ENCODE measurements at places on chromosomes 7 and 10.

GRCh38 chr10:15084502-15084922 lies 4.1 kb downstream of the ACBD7 start:
- no peak for DNase-seq

DNA sequence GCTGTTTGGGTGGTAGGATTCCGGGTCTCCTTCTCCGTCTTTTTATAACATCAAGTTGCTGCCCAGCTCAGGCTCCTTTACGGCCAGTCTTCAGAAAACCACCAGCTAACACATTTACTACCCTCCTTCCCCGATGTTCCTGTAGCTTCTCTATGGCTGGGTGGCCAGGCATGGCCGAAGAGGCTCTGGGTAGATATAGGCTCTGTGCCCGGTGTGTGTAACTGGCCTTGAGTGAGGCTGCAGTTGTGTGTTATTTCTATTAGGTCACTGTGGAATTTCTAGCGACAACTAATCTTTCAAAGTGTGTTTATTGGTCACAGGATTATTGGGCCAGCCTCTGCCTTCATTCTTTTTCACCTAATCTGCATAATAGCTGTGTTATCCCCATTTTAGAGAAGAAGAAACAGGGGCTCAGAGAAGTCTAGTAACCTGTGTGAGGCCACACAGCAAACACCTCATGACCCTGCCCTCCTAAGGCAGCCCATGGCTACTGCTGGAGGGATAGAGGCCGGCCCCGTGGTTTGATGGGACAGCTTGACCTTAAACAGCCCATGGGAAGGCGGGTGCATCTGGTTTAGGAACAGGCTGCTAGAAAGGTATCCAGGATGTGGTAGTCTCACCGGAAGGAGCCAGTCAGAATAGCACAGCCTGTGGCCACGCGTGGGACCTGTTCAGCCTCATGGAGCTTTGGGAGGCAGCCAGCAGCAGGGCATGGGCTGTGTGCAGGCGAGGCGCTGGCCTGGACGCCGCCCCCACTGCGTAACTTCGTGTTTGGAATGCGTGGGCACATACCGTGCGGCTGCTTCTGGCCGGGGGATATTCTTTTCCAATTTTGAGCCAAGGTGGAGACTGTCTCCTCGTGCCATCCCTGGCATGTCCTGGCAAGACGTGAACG lies 29.7 kb downstream of the HTRA1 start:
- no peak for DNase-seq

GRCh38 chr7:3128857-3129490 lies 85.3 kb upstream of the CARD11 start:
- DNase-seq = no peak

- DNase-seq = no peak
Measured at GRCh38 chr10:72006026-72006425, 41.8 kb downstream of the CHST3 start.

- no peak for DNase-seq
Measured at GRCh38 chr10:52523696-52524095, 209.6 kb downstream of the DKK1 start.

GRCh38 chr7:99449326-99449725 lies 10.6 kb downstream of the CPSF4 start:
- peak; percentile 16 for DNase-seq

- no peak for DNase-seq
Measured at GRCh38 chr7:140402178-140402835, 1.6 kb upstream of the RAB19 start.

DNA sequence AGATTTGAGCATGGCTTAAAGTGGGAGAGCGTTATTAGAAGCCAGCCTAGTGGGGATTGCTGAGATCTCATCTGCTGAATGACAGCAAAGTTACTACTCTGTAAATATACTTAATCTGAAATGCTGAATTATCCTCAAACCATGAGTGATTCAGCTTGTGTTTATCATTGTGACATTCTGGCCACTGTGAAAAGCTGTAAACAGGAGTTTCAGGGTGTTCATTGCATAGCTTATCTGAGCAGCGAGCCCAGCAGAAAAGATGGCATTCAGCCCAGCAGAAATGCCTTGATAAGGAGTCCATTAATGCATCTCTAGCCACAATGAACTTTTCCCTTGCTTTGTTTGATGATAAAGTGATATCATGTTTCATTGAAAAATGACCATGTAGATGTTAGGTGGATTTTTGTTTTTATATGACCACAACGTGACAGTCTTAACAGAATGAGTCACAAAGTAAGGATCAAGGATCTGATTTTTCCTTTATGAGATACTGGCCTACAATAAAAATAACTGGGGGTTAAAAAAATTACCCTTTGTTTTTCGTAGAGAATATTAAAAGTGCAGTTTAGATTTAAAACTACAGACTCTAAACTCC lies 7.8 kb downstream of the TES start:
- DNase-seq = no peak

- no peak for DNase-seq
Measured at GRCh38 chr10:62177111-62177510, 91.5 kb downstream of the RTKN2 start.

DNA sequence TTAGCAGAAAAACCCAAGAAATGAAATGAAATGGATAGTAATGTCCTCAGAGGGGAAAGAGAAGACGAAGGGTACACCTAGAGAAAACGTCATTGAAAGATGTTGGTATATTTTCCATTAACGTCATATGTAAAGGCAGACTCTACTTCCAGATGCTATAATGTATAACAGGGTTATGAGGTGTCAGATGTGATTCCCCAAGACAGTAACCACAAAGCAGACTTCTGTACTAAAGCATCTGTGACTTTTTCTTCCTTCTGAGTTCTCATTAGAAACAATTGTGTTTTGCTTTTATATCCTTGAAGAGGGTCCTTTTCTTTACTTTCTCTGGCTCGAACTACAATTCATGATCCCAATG lies 37.4 kb downstream of the LRRC72 start:
- DNase-seq = no peak

- DNase-seq = no peak
Measured at GRCh38 chr10:48905311-48905710, 34.3 kb downstream of the LRRC18 start.
